Inflammatory macrophage treated with lipopolysaccharide for 4 hours (primary cell): ENCODE measurements at places on chromosomes 13 and 19.

- no peak for DNase-seq
Measured at GRCh38 chr13:42078128-42078808, 29.8 kb downstream of the DGKH start.

- DNase-seq, result no peak
Measured at GRCh38 chr13:114148521-114148855, 16.1 kb upstream of the RASA3 start.

DNA sequence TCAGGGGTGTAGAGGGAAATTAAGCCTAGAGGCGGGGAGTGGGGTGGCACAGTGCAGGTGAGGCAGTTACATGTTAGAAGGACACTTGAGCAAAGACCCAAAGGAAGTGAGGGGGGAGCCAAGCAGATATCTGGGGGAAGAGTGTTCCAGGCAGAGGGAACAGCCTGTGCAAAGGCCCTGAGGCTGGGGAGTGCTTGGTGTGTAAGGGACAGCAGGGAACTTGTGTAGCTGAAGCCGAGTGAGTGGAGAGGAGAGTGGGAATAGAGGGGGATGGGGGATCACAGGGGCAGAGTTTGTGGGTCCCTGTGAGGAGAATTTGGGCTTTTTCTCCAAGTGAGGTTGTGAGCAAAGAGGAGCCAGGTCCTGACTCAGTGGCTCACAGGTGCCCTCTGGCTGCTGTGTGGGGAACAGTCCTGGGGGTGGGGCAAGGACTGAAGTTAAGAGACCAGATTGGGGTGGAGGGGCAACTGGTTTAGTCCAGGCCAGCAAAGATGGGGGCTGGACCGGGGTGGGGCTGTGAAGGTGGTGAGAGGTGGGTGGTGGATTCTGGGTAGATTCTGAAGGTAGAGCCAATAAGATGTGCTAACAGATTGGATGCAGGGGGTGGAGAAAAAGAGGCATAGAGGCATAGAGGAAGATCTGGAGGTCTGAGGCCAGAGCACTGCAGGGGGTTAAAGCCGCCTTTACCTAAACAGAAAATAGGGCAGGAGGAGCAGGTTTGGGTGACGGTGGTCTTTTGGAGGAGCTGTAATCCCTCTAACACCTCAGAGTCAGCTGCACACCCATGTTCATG, 75.3 kb downstream of the CACNA1A start:
- peak; percentile 40 for DNase-seq

- no peak for DNase-seq
Measured at GRCh38 chr13:32021785-32022184, 9.8 kb upstream of the FRY start.

DNA sequence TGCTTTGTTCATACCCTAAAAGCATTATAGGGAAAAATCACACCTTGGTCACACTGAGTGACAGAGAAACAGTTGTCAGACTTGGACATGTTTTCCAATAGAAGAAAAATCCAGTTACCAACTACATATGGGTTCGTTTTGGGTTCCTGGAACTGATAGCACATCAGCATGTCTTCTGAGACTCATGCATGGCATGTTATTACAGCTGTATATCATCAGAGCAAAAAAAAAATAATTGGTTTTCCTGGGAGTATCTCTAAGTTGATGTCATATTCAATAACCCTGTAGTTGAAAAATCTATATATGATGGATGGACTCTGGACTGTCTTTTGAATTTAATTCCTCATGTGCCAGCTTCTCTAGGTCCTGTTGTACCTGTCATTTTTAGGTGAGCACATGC, 211.6 kb downstream of the DNAJC15 start:
- no peak for DNase-seq

DNA sequence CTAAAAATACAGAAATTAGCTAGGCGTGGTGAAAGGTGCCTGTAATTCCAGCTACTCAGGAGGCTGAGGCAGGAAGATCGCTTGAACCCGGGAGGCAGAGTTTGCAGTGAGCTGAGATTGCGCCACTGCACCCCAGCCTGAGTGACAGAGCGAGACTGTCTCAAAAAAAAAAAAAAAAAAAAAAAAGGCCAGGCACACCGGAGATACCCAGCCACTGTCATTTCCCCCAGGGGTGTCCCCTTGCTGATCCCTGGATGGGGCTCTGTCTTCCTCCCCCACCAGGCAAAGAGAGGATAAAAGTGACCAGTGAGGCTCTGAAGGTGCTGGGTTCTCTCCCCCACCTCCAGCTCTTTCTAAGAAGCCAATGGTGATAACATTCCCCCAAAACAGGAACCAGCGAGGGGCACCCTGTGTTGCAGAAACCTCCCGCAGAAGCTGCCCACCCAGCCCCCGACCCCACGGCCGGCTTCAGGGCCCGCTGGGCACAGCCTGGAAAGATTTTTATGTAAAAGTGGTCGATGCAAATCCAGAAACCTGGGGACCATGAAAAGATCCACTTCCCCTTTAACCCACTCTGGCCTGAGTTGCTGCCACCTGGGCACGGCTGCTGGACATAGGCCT, 61.4 kb upstream of the KLF2 start:
- DNase-seq, result no peak

DNA sequence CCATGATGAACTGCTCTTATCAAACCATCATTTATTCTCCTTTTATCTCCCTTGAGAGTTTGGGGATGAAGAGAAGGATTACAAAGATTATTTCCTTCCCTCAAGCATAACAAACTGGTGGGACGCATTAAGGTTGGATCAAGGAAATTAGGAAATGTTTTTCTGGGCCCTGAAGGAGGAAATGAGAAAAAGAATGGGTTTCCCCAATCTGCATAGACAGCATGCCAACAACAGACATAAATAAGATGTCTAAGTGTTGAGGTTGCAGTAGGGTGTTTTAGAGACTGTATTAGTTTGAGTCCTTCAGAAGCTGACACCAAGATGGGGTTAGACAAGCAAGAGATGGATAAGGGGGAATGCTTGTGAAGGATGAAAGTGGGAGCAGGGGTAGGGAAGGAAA, 7.3 kb downstream of the EPSTI1 start:
- DNase-seq, result peak; percentile 77

DNA sequence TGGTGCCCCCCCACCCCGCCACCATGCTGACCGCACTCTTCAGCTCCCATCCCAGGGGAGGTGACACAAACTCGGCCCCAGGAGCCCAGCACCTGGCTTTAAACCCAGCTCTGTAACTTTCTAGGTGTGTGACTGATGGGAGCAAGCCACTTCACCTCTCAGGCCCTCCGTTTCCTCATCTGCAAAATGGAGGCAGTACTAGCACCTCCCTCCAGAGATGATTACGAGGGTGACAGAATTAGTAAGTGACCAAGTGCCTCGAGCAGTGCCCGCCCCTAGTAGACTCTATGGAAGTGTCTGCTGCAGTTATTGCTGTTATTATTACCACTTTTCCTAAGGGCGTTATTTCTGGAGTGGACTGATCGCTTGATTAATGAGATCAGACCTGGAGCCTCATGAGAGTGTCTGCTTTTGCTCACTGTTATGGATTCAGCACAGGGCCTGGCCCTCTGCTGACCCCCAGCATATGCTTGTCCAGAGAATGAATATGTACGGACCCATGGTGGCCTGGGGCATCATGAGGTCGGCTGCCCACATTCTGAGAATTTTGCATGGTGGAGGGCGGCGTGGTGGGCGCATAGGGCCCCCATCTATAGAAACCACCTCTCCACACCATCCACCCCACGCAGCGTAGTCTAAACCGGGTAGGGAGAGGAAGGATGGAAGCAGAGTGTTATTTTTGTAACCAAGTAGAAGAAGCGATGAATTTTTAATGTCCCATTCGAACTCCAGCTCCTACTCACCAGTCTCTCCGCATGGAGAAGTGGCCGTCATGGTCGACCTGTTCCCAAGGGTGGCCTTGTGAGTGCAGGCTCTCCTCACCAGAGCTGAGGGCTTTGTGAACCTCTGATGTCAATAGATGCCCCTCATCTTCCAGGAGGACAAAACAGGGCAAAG, 48.2 kb downstream of the CAPN12 start:
- no peak for DNase-seq

- DNase-seq, result no peak
Measured at GRCh38 chr13:79662882-79663281, 181.9 kb downstream of the NDFIP2 start.

GRCh38 chr13:114107686-114108081, 24.7 kb downstream of the RASA3 start:
- DNase-seq, result no peak

- DNase-seq, result no peak
Measured at GRCh38 chr13:94157705-94158218, 321.7 kb downstream of the DCT start.

DNA sequence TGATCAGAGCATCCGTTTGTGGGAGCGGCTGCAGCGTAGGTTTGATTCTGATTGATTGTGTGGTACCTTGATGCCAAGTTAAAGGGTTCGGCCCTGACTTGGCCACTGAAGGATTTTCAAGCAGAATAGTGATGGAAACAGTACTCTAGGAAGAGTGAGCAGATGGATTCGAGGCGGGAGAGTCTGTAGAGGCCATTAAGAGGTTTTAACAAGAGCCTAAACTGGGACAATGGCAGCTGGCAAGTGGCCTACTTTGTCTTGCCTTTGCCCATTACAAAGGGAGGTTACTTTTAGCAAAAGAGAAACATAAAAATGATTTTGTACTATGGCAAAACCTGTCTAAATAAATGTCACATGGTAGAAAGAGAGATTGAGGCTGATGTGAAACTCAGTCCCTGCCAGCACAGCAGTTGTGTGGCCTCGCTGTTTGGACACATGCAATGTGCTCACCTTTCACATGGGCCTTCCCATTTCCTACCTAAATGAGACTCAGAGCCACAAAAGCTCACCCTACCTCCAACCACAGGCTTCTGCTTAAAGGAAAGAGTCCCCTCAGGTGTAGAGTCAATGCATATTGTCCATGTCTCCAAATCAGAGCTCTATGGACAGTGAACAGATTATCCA, 62.4 kb upstream of the RAP2A start:
- DNase-seq, result no peak

DNA sequence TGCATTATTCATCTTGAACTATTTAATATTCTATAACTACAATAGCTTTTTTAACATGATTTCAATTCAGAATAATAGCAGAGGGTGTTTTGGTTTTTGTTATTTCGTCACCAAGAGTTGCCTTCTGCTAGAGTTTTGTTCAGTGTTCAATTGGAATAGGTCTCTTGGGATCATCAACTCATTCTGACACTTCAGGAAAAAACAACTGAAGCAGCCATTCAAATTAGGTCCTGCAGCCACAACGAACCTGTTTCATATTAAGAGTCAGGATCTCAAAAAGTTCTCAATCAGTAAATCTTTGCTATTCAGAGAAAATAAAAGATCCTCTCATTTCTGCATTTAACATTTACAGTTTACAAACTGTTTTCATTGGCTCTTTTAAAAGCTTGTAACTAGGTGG, 2.4 kb upstream of the CHAMP1 start:
- no peak for DNase-seq

DNA sequence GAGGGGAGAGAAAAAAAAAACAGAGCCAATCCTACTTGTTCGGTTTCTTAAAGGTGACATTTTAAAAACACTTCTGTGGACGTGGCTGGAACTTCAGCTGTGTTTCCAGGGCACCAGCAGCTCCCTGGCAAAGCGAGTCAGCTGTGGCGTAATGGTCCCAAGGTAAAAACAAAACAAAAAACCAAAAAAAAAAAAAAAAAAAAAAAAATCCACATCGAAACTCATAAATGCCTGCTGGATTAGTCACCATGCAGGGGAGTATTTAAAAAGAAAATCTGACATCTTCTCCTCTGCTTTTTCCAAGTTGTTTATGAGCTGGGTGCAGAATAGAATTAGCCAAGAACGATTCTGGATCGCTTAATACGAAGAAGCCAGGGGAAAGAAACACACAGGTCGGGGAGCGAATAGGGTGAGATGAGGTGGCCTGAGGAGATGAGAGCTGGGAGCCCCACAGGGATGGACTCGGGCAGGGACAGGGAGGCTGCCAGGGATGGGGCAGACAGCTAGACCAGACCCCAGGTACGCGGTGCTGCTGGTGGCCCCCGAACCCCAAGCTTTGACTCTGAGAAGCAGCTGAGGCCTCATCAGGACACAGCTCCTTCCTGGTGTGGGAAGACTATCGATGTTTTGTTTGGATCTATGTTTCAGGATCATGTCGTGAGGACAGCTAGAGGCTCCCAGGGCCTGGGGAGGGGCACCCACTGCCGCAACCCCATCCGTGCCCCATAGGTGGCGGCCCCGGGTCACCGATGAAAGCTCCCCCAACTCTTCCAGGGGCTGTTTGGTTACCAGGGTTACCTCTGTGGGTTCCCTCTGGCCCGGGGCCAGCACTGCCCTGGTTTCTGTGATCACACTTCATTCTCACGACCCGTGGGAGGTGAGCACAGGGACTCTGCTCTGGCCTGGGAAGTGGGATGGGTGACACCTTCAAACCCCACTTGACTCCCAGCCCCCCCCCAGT, 3.1 kb upstream of the CTXN1 start:
- DNase-seq, result no peak

- no peak for DNase-seq
Measured at GRCh38 chr19:41295499-41295898, 14.5 kb upstream of the CCDC97 start.

DNA sequence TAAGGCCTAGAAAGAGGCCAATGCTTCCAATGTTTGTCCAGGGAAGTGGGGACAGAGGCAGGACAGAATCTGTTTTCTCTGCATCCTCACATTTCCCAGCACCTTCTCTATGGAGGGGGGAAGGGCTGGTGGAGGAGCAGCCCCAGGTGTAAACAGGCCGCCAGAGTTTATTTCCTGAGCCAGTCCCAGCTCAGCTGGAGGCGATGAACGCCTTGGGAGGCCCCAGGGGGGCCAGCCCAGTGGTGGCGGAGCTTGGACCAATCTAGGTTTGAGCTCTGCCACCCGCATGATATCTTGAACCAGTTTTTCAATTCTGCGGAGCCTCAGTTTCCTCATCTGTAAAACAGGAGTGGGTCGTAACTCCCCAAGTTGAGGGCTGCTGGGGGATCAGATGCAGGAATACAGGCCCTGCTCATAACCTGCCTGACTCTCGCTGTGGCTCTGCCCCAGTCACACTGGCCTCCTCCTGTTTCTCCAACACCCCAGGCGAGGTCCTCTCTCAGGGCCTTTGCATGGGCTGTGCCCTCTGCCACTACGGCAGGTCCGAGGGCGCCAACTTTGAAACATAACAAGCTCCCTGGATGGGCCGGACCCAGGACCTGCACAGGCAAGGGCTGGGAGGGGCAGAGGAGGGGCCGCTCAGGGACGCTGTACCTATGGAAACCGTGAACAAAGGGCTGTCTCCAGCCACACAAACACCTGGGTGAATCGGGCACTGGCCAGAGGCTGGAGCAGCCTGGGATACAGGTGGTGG, 1.1 kb downstream of the TNFAIP8L1 start:
- no peak for DNase-seq

GRCh38 chr13:59038824-59039223, 1124.9 kb downstream of the DIAPH3 start:
- DNase-seq, result no peak

DNA sequence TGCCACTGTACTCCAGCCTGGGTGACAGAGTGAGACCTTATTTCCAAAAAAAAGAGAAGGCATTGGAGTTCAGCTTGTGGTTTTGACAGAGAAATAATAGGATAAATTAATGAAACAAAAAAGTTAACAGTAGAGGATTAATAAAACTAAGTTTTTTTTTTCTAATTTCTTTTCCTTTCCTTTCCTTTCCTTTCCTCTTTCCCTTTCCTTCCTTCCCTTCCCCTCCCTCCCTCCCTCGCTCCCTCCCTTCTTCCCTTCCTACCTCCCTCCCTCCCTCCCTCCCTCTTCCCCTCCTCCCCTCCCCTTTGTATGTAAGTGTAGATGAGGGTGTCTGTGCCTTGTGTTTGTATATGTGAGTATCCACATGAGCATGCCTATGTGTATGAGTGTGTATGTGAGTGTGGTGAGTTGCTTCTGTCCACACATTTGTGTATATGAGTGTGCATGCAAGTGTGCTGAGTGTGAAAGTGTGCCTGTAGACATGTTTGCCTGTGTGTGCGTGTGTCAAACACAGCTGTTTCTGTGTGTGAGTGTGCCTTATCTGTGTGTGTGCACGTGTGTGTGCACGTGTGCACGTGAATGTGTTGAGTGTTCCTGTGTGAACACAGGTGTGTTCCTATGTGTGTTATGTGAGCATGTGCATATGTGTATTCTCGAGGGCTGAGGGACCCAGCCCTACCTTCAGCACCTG, 12.5 kb upstream of the MZF1 start:
- no peak for DNase-seq
